ENCODE measurements at places on chromosomes 4 and X.

- DNase-seq: no peak
Measured at GRCh38 chr4:68599150-68599549, 23.0 kb upstream of the UGT2B17 start.

DNA sequence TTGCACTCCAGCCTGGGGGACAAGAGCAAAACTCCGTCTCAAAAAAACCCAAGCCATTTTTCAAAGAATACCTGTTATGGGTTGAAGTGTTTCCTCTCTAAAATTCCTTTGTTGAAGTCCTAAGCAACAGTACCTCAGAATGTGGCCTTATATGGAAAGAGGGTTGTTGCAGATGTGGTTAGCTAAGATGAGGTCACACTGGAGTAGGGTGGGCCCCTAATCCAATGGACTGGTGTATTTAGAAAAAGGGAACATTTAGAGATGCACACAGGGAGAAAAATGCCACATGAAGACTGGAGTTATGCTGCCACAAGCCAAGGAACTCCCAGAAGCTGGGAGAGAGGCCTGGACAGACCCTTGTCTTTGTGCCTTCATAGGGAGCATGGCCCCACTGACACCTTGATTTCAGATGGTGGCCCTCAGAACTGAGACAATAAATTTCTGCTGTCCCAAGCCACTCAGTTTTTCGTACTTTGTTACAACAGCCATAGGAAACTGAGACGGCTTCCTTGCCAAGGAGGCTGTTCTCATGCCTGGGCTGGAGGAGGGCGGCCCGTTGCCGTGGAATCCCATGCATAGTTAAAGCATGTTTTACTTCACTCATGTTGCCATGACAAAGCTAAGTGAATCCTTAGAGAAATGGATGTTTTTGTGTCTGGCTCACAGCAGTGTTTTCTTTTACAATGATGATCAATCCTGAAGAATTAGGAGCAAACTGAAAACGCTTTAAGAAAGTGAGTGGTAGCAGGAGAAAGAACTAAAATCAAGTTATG is 16.5 kb downstream of the TRAPPC2 start:
- no peak for DNase-seq

DNA sequence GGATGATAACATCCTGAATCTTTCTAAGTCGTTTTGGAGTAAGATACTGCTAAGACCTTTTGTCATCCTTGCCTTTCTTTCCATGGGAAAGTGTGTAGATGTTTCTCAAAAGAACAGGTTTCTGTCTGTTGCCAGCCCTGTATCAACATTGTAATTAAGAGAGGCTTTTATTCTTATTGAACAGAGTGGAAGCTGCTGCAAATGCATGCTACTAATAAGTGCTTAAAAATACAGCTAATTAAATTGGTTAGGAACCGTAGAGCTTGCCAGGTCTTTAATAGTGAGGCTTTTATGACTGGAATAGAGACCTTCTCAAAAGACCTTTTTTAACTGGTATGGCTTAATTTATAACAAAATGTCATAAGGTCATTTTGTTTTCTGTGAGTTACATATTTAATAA is 34.4 kb downstream of the INTU start:
- no peak for DNase-seq

- DNase-seq: no peak
Measured at GRCh38 chr4:41957634-41958033, 22.4 kb downstream of the TMEM33 start.

DNA sequence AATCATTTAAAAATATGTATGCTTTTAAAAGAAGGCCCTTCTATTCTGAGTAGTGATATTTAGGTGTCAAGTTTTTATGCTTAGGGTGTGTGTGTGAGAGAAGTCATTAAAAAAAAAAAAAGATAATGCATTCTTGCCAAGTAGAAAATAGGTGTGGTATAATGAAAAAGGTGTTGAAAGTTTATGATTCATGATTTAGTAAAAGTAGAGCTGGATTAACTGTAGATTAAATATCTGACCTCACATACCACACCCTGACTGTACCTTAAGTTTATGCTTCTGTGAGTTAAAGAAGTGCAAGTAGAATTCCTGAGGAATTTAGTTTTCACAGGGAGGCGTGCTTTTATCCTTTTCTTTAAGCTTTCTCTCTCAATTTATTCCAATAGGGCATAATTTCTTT is 71.1 kb downstream of the BMPR1B start:
- no peak for DNase-seq

DNA sequence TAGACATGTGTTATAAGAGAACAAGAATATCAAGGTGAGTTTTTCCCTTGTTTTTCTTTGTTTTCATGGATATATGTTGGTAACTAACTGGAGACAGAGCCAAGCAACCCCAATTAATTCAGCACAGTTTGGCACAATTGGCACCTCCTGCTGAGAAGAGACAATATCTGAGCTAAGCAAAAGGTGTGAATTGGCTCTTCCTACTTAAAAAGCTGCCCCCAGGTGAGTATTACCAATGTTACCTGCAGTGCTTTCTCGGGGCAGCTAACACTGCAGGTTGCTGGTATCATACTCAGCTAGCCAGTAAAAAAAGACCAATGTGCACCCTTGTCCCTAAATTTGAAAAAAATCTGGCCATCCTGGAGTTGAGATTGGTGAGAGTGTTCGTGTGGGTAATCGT is 871.2 kb upstream of the TENM3 start:
- DNase-seq: no peak

DNA sequence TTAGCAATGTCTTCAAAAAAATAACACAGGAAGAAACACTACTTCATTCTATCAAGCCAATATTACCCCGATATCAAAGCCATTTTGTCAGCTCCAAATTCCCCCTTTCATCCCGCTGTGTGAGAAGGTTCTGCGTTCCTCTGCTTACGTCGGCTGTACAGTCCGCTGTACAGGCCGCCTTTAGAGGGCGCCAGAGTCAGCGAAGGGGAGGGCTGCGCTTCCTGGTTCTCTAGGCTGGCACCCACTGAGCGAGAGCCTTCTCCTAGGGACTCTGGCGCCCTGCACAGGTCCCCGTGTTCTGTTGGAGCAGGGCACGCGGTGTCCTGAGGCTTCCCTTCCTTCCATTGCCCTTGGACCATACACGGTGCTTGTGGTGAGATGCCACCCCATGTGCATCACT is 25.3 kb upstream of the CT45A1 start:
- no peak for DNase-seq

DNA sequence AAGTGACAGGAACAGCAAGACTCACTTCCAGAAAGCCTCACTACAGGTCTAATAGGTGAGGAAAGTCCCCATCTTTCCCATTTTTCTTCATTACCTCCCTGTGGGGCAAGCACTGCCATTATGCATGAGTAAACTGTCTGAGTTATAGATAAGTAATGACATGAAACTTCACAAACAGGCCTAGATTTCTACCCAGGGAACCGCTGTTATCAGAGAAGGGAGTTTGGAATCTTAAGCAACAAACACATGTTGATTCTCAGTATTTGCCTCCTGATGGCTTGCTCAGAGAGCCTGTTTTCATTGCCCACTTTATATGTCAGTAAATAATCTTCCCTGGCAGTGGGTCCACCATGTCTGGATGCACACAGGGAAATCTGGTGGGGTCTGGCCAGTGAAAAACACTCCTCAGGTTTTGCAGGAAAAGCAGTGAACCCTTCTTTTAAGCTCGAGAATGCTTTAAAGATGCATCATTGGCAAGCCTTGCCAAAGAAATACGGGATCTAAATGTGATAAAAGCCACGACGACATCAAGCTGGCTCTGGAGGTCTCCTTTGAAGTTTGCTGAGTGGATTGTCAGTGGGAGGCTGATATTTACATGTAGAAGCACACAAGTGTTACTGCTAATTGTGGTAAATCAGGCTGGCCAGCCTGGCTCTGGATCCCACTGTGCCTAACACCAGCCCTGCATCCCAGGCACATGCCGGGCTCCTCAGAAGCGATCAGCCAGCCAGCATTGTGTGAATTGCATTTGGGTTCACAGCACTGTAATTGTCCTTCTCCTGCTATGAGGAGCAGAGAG is 25.2 kb downstream of the PDGFRA start:
- DNase-seq: no peak

DNA sequence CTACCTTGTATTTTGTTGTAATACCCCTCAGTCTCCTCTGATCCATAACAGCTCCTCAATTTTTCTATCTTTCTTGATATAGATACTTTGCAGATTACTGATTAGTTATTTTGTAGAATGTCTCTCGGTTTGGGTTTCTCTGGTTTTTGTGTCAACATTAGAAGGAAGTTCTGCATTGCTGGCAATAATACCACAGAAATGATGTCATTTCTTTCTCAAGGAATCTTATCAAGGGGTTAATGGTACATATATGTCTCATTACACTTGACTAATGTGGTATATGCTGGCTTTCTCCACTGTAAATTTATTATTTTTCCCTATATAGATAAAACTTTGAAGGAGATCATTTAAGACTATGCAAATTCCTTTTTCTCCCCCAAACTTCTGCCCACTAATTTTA is 183.6 kb upstream of the DKK2 start:
- DNase-seq: no peak

DNA sequence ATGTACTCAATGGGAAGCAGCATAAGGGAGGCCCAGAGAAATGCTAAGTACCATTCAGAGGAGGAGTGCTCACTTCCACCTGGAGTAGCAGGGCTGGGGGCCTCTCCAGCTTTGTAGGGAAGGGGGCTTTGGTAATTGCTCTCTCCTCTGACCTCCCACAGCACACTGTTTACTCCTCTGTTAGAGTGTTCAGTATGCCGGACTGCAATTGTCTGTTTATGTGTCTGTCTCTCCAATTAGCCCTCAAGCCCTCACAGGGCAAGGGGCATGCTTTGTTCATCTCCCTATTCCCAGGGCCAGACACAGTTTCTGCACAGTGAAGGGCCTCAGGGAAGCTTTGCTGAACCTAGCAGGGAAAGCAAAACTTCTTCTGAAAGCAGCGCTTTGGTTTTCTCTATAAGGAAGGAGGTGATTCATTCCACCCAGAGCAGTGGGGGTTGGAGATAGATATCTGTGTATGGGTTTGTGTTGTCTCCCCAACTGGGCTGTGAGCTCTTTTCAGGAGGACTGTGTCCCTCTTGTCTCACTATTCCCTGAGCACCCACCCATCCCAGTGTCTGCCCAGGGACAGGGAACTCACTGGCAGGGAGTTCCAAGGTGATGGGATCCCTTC is 50.0 kb upstream of the VMA21 start:
- no peak for DNase-seq

GRCh38 chr4:80054375-80054774 is 18.7 kb downstream of the ANTXR2 start:
- DNase-seq: no peak

DNA sequence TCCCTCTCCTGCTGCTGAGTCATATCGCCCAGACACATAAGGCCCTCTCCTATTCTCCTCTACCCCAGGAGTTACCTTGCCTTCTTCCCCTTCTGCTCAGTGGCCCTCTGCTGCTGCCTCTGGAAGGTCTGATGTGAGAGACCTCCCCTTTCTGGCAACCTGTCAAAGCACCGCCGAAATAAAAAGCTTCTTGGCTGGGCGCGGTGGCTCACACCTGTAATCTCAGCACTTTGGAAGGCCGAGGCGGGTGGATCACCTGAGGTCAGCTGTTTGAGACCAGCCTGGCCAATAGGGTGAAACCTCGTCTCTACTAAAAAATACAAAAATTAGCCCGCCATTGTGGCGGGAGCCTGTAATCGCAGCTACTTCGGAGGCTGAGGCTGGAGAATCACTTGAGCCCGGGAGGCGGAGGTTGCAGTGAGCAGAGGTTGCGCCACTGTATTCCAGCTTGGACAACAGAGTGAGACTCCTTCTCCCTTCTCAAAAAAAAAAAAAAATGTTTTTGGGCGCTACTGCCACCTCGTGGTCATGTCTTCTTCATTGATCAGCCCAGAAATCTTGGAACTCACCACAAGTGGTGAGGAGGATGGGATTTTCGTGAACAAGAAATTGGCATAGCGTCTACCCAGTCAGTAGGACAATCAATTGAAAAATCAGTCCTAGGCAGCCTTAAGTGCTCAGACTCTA is 8.6 kb upstream of the ZXDA start:
- peak; percentile 56 for DNase-seq

- peak; percentile 10 for DNase-seq
Measured at GRCh38 chrX:17655211-17656034, 81.9 kb upstream of the SCML1 start.

- no peak for DNase-seq
Measured at GRCh38 chrX:140099221-140099620, 133.9 kb upstream of the CXorf66 start.

DNA sequence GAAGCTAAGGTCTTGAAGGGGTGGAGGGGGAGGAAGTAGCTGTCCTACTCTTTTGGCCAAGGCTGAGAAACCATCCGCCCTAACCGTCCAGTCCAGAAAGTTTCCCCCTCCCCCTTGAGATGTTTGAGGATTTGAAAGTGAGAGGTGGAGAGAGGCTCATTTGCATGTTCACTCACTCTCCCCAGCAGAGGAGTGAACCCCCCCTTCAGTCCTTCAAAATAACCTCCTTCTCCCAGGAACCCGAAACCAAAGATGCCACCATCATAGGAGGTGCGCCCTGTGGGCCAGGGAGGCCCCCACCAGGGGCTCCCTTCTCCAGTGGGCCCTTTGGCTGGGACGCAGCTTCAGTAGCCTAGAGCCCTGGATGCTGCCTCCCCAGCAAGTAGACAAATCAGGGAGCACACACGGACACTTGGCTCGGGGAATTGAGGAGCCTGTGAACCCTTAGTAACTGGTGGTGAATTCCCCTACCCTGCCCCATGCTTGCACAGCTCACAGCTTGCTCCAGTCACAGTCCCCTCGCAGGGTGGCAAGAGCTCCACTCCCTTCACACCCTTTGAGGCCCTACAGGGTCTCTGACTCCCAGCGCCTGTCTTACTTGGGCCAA is 25.6 kb downstream of the ELF4 start:
- DNase-seq: no peak

DNA sequence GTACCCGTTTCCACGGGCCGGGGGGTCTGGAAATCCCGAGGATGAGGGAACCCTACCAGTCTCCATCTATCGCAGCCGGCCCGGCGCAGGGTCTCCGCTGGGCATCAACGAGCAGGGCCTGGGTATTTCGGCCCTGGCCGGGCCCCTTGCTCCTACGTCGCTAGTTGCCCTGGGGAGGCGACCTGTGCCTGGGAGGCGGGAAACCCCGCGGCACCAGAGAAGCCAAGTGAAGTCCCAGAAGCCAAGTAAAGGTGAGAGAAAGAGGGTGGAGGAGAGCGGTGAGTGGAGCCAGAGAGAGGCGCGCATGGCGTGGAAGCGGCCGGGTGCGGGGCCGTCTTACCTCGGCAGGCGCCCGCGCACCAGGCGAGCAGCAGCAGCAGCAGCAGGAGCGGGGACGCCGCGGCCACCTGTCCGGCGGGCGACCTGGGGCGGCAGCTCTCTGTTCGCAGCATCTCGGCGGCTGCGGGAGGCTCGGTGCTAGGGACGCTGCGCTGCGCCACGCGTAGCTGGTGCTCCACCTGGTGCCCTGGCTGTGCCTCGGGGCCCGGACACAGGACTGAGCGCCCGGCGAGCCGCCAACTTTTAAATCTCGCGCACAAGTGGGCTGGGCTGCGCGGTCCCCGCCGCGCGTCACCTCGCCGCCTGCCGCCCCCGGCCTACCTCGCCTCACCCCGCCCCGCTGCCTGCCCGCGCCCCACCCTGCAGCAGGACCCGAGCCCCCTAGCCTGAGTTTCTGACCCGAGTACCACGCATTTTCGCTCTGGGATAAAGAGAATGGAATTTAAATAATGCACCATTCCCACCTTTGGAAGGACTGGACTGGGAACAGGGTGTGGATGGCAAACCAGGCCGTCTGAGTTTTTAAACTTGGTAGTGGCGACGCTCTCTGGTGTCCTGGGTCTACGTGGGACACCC is at the start of gene NMU:
NMU (minus strand) TSS at position 558 of the 915 bp plus-strand sequence; CDS start at position 452, 106 bp downstream.
- peak; percentile 27 for DNase-seq

GRCh38 chrX:70444326-70444945 is at the start of gene DLG3:
DLG3 (plus strand) TSS chrX:70444835; CDS start chrX:70445202, 367 bp downstream.
- peak; percentile 40 for DNase-seq

All from CD4-positive, alpha-beta T cell treated with Interleukin-17A for 4 hours (primary cell).